Activated CD4-positive, alpha-beta memory T cell treated with anti-CD3 and anti-CD28 coated beads, Interleukin-2, amount 10 ng/mL, durations not matched to agents 7 days and 5 days (primary cell): ENCODE measurements at places on chromosomes 2 and 18.

DNA sequence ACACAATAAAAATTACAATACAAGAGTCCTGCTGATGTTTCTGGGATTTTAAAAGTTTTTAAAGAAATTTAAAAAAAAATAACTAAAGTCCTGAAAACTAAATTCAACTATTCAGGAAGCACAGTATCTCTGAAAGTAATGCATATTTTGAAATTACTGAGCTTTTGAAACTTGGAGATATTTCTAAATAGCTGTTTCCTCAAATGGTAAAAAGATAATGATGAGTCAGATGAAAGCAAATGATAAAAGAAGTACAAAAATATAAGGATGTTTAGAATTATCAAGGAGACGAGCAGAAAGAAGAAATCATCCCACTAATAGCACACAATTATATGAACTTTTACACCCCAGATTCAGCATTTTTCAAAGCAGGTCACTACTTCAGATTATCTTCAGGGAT lies 90.2 kb upstream of the SLC25A52 start:
- DNase-seq, result no peak

DNA sequence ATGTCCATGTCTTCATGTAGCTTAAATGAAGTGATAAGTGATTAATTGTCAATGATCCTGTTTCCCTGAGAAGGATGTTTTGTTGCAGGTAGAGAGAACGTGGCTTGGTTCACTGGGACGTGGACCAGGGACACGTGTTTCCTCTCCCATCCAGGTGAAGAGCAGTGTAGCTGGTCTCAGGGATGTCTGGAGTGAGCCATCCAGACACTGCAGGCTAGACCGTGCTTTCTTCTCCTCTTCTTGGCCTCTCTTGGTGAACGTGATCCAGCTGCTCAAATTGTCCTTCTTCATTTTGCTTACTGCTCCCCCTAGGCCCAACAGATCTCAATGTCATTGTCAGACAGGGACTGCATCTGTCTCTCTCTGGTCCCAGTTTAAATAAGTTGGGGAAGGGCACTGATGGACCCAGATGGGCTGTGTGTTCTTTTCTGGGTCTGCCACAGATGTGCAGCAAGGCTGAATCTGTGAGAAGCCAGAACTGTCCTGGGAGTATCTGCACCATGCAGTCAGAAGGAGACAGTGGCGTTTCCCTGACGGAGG lies 263.8 kb downstream of the CYRIA start:
- DNase-seq, result no peak

- DNase-seq, result no peak
These were observed 197.8 kb downstream of the RDH14 start for GRCh38 chr2:18362696-18363095.

GRCh38 chr18:23922939-23923338 lies 91.6 kb upstream of the TTC39C start:
- DNase-seq, result no peak

DNA sequence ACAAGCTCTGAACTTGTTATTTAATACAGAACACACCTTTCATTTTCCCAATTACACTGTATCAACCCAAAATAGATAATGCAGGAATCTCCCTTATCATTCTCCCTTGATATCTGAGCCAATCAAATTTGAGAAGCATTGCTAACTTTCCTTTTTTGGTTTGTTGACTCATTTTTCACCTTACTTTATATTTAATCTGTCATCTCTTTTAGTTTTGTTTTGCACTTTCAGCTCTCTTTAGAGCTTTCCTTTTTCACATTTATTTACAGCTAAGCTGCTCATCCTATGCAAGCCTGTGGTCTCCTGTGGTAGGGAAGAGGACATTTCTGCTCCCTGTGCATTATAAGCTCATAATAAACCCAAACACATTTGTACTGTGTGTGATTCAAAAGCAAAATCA lies 50.1 kb downstream of the ITGAV start:
- no peak for DNase-seq

GRCh38 chr2:56100791-56101312 lies 82.9 kb upstream of the CCDC85A start:
- DNase-seq, result no peak

DNA sequence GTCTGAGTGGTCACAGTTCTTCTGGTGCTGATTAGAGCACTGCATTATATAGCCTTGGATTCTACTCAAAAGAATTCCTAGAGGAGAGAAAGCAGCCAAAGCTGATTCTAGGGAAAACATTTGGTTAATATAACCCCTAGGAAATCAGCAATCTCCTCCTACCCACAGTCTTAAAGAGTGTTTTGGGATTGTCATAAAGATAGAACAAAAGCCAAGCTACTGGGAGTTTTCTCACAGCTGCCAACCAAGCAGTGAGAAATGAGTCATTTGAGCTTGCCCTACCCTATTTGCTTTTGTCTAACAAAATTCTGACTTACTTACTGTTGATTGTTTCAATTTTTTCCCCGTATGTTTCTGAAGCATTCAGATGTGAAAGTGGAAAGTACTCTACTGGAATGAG lies 469.3 kb downstream of the PLCL1 start:
- DNase-seq, result no peak

DNA sequence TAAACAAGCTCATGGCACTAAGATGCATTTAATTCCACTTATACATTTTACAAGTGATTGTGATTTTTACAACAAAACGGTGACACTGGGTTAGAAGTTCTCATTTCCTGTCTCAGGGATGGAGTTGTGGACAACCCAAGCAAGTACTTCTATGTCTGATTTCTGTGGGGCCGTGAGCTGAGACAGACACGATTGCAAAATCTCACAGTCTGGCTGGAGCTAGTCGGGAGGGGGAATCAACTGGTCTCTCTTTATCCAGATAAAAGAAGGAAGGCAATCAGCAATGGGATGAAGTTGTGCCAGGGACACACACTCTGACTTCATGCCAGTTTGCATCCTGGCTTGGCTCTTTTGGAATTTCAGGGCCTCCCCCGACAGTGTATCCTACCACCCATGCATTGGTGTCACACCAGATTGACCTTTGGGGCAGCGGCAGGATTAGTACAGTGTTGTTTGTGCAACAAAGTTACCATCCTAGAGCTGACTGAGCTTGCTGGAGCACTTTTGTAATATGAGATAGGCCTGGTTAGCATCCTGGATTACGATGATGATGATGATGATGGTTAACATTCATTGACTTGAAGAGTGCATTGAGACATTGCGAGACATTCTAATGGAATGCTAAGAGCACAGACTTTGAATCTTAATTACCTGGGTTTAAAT lies 98.8 kb downstream of the CTAGE1 start:
- no peak for DNase-seq

- DNase-seq, result no peak
These were observed 176.3 kb downstream of the EIPR1 start for GRCh38 chr2:3201281-3201680.

DNA sequence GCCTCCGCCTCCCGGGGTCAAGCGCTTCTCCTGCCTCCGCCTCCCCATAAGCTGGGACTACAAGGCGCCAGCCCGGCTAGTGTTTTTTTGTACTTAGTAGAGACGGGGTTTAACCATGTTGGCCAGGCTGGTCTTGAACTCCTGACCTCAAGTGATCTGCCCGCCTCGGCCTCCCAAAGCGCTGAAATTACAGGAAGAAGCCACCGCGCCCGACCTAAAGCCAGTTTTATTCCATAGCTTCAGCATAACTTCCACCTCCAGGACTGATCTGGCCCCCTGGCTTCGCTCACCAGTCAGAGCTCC lies 783 bp upstream of the TXNL4A start:
- DNase-seq, result peak; percentile 18

DNA sequence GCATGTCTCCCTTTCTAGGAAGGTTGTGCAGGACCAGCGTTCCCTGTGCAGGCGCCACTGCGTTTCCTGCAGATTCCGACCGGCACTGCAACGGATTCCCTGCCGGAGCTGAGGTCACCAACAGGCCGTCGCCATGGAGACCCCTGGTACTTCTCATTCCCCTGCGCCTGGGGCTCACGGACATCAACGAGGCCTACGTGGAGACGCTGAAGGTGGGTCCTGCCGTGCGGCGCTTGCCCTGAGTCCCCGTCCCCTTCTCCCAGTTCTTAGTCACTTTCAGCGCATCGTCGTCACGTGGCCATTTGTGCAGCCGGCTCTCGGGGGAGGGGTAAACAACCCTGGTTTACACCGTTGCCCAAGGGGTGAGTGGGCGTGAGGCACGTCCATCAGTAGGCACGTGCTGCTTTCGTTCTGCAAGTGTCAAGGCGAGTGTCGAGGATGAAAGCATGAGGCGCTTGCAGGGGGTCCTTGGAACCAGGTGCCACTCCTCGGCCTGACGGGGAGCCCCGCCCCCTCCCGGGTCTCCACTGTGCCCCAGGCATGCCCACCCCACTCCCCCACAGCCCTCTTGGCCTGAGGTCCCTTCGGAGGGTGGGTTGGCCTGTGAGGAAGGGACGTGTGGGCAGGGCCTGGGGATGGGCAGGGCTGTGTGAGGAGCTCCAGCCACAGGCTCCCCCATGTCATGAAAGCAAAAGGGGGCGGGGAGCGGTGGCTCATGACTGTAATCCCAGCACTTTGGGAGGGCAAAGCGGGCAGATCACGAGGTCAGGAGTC lies 19.8 kb downstream of the DTYMK start:
- DNase-seq, result no peak

GRCh38 chr2:199460846-199461710 lies 3.3 kb upstream of the SATB2 start:
- no peak for DNase-seq

DNA sequence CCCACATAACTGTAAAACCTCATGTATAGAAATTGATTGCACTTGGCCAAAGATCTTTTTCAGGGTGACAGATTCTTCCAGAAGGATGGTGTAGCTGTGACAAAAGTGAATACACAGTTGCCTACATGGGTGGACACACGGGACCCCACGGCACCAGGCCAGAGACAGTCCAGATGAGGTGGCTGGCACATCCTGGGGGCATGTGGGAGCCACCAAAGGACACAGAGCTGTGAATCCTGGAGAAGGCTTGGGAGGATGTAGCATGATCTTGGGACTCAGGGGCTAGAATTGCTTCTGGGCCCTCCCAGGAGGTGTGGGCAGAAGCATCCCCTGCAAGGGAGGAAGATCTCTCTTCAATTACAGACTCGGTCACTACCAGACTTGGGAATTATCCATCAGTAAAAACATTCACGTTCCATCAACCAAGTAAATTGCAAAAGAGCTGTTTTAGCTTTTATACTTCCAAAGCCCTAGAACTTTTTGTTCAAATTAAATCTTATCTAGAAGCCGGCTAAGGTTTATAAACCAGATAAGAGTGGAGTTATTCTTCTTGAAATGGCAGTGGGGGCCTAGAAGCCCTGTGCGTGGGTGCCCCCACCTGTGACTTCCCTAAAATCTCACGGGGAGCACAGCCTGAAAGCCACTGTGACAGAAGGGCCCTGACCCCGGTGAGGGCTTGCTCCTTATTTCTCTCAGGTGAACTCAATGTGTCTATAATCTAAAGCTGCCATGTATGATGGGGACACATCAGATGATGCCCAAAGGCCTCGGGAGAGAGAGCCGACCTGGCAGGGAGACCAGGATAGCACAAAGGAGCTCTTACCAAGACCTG lies 81.7 kb downstream of the SEPTIN10 start:
- DNase-seq, result no peak

- DNase-seq, result no peak
These were observed 163.8 kb downstream of the WDPCP start for GRCh38 chr2:63424329-63425078.

DNA sequence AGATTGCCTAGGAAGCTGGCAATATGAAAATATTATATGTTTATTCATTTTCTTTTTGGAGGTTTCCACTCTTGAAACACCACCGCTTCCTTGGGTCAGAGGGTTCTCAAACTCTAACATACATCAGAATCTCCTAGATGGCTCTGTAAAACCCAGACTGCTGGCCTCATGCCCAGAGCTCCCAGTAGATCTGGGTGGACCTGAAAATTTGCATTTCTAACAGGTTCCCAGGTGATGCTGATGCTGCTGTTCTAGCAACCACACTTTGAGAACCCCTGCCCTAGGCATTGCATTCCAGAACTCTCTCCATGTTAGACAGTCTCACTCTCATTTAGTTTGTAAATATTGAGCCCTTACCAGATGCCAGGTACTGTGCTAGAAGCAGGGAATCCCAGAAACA lies 139.4 kb downstream of the FAM210A start:
- DNase-seq, result no peak

DNA sequence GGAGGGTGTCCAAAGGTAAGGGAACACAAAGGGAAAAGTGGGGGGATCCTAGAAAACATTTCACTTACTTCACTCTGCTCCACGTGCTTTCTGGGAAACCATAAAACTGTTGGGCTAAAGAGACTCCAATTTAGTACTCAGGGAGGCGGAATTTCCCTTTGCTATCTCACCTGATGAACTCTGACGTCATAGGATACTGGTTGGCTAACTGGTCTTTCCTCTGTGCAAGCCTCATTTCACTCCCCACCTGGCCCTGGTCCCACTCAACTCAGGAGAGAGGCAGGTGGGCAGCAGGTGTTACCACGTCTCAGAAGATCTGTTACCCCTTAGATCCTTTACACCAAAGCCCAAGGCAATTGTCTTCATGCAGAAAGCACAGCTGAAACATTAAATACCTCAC lies 51.8 kb upstream of the PMAIP1 start:
- DNase-seq, result no peak

DNA sequence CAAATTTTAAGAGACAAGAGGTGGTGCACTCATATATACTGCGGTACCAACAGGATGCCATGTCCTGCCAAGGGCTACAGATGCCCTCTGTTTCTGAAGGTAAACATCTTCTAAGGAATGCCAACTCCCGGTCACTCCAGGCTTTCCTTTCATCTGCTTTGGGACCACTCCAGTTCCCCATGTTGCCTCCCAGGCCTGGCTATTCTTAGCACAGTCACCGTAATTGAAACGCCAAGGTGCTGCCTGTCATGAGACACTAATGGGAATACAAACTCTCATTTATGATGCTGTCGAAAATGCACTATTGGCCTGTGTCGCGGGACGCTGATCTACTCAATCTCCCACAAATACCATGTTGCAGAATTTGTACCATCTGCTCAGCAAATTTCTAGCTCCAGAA lies 79.6 kb downstream of the KLF7 start:
- no peak for DNase-seq

- no peak for DNase-seq
These were observed 19.8 kb downstream of the MC2R start for GRCh38 chr18:13895505-13896033.

GRCh38 chr2:199992296-199992695 lies 36.9 kb downstream of the MAIP1 start:
- DNase-seq, result no peak

- DNase-seq, result no peak
These were observed 41.5 kb downstream of the SP140 start for GRCh38 chr2:230267059-230267458.

- DNase-seq, result no peak
These were observed 65.8 kb downstream of the ALPK2 start for GRCh38 chr18:58562999-58563667.

GRCh38 chr18:61924550-61924949 lies 31.7 kb upstream of the RNF152 start:
- DNase-seq, result no peak

- no peak for DNase-seq
These were observed 118.4 kb downstream of the ETAA1 start for GRCh38 chr2:67515538-67515937.

GRCh38 chr18:56672391-56672790 lies 21.2 kb downstream of the WDR7 start:
- DNase-seq, result no peak

GRCh38 chr2:152466980-152467676 lies 132.2 kb downstream of the FMNL2 start:
- no peak for DNase-seq
